MM.1S (cell line): ENCODE measurements at places on chromosomes 3 and 15.
A peak's percentile ranks its signal among the peaks of the same experiment; 100 is the strongest.

- 0 out of 2 replicates have a peak, but pooled peaks cover 5% of the 10 kb centered on the region for H3K27me3 ChIP-seq
- no peak overlapping the region for H3K27ac ChIP-seq
- H3K4me1 ChIP-seq, result peaks cover 6% of the 10 kb centered on the region; the same call in 1 of the 2 replicates
- no peaks in the 10 kb centered on the region for H3K36me3 ChIP-seq
- H3K4me3 ChIP-seq, result no peak overlapping the region
- no peak for DNase-seq
Observed at GRCh38 chr15:41656188-41656587, 4.0 kb upstream of the MGA start.

- no peaks in the 10 kb centered on the region for H3K36me3 ChIP-seq
- H3K4me1 ChIP-seq, result no peaks in the 10 kb centered on the region
- H3K4me3 ChIP-seq, result no peak overlapping the region
- DNase-seq, result no peak
- no peak overlapping the region for H3K27ac ChIP-seq
Observed at GRCh38 chr15:37789397-37789786, 145.0 kb upstream of the TMCO5A start.

- no peaks in the 10 kb centered on the region for H3K36me3 ChIP-seq
- no peak overlapping the region for H3K4me3 ChIP-seq
- DNase-seq, result peak; percentile 46
- no peaks in the 10 kb centered on the region for H3K27me3 ChIP-seq
Observed at GRCh38 chr3:66253790-66254620, 33.2 kb downstream of the SLC25A26 start.

DNA sequence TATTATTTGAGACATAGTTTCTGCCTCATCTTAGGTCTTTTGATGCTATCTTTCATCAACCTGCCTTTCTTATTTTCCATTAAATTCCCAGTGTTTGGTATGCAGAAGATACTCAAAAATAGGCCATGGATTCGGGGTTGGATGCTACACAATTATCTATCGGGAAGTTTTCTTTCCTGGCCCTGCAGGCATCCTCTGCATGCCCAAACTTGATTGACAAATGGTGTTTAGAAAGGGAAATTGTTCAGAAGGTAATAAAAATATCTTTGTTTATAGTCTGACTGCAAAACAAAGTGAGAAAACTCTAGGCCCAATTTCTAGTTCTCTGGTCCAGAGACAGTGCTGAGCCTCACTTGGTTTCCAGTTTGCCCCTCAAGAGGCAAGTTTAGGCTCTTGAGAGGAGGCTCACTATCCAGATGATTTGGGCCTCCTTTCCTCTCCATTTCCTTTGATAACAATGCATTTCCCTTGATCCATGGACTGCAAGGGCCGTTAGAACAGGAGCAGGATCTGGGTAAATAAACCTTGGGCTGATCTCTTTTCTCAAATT lies 157.1 kb upstream of the DPH6 start:
- no peak overlapping the region for H3K4me3 ChIP-seq
- H3K27me3 ChIP-seq, result no peaks in the 10 kb centered on the region
- no peaks in the 10 kb centered on the region for H3K36me3 ChIP-seq
- no peaks in the 10 kb centered on the region for H3K4me1 ChIP-seq

DNA sequence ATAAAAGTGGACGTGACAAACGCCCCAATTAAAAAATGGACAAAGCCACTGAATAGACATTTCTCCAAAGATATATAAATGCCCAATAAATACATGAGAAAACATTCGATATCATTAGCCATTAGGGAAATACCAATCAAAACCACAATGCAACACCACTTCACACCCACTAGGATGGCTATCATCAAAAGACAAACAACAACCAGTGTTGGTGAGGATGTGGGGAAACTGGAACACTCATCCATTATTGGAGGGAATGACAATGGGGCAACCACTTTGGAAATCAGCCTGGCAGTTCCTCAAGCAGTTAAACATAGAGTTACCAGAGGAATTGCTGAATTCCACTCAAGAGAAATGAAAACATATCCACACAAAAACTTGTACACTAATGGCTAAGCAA lies 32.4 kb upstream of the FGD5 start:
- no peaks in the 10 kb centered on the region for H3K4me1 ChIP-seq
